ENCODE measurements at places on chromosomes 2 and 18.

DNA sequence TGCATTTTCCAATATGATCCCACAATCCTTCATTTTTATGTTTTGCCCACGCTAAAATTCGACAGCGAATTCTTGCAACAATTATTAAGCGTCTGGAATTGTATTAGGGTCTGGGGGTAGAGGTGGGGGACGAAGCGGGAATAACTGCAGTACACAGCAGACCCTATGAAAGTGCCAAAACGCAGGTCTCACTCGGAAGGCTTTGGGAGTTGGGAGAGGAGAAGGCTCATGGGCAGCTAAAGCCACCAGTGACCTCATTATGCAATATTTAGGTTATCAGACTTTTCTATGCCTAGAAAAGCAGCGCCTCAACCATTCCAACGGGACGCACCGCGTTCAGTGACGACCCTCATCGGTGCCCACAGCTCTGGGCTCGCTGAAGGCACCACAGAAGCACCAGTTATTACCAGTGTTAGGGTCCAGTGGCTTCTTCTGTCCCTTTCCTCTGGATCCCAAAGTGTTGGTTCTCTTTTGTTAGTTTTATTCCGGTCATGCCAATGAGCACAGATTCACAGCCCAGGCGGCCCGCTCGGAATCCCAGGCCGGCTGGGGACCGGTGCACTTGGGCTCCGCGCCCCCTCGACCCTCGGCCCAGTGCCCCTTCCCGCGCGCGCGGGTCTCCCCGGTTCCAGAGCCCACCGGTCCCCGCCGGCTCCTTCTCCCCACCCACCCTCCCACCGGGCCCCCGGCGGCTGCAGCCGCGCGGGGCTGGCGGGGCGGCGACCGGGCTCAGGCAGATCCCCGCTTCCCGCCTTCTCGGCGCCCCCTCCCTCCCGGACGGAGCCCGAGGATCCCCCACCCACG is 737 bp upstream of the MAPK4 start:
- no peak for DNase-seq

DNA sequence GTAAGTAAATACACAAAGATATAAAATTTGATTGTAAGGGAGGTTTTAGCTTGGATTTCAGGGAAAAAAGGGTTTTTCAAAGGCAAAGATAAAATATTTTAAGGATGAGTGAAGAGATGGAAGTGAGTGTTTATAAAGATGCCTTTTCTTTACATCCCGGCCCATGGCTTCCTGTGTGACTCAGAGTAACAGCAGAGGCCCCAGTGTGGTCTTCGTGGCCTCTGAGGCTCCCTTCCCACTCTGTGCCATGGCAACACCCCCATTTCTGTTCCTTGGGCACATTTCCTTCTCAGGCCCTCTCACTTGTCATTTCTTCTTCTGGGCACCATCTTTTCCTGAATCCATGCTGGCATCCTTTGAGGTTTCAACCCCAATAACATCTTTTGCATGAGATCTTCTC is 92.6 kb upstream of the TMEM18 start:
- DNase-seq: no peak

DNA sequence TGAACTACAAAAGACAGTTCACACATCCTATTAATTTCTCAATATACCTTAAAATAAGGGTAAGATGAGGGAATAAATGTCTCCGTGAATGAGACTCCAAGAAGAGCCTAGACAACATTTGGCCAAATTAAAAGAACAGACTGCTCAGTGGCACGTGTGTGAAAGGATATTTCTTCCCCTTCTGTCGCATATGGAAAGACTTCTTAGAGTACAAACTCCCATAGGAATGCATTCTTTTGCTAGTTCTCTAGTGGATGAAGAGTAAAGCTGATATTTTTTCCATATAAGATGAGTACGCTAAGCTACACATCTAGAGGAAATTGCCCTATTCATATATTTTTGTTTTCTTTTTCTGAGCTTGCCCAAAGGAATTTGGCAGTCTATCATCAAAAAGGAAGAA is 710.0 kb upstream of the ID2 start:
- DNase-seq: no peak

- DNase-seq: no peak
These were observed 52.9 kb downstream of the SLC9A2 start for GRCh38 chr2:102672107-102672776.

GRCh38 chr2:159592441-159592840 is 23.9 kb downstream of the BAZ2B start:
- DNase-seq: no peak

DNA sequence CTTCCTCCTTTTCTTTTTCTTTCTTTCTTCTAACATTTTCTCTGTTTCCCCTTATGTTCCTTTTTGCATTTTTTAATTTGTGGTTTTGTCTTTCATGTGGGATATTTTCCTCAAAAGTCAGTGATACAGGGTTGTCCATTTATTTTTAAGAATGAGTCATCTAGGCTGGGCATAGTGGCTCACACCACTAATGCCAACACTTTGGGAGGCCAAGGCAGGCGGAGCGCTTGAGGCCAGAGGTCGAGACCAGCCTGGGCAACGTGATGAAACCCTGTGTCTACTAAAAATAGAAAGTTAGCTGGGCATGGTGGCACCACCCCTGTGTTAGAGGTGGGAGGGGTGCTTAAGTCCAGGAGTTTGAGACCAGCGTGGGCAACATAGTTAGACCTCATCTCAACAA is 35.8 kb downstream of the KATNAL2 start:
- DNase-seq: no peak

DNA sequence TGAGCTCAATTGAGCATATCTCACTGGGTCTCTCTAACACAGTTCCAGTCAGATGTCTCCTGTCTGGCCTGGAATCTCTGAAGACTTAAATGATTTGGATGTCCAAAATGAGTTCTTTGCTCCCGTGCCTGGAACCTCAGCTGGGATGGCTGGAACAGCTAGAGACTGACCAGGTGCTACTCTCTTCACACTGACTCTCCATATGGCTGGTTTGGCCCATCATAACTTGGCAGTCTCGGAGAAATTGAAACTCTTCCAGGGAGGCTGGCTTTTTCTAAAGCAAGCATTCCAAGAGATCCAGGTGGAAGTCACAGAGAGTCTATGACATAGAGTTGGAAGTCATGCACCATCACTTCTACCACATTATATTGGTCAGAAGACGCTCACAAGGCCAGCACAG is 129.6 kb upstream of the NOL4 start:
- DNase-seq: no peak

GRCh38 chr2:234060236-234060635 is 9.7 kb downstream of the SPP2 start:
- no peak for DNase-seq

DNA sequence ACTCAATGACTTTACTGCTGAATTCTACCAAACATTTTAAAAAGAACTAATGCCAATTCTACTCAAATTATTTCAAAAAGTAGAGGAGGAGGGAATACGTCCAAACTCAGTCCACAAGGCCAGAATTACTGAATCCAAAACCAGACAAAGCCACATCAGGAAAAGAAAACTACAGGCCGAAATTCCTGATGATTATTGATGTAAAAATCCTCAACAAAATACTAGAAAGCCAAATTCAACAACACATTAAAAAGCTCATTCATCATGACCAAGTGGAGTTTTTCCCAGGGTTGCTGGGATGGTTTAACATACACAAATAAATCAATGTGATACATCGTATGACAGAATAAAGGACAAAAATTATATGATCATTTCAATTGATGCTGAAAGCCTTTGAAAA is 103.9 kb upstream of the UBE2E3 start:
- DNase-seq: no peak

- no peak for DNase-seq
These were observed 116.3 kb upstream of the CDCA7 start for GRCh38 chr2:173238385-173238784.

DNA sequence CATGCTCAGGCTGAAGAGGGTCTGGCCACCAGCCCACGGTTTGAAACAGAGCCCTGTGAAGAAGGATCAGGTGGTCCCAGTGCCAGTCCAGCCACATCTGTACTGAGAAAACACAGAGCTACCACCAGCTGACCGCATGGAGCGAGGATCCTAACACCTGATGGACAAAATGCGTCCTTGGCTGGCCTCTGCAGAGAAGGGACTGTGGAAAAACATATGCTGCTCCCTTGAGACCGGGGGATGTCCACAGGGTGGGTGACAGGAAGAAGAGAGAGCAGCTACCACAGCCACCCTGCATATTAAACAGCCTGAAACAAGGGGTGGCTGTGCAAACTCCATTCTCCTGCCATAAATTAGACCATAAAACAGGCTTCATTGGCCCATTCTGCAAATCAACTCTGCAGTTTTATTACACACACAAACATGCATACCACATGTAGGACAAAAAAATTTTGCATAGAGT is 137.2 kb downstream of the BCL2 start:
- no peak for DNase-seq

DNA sequence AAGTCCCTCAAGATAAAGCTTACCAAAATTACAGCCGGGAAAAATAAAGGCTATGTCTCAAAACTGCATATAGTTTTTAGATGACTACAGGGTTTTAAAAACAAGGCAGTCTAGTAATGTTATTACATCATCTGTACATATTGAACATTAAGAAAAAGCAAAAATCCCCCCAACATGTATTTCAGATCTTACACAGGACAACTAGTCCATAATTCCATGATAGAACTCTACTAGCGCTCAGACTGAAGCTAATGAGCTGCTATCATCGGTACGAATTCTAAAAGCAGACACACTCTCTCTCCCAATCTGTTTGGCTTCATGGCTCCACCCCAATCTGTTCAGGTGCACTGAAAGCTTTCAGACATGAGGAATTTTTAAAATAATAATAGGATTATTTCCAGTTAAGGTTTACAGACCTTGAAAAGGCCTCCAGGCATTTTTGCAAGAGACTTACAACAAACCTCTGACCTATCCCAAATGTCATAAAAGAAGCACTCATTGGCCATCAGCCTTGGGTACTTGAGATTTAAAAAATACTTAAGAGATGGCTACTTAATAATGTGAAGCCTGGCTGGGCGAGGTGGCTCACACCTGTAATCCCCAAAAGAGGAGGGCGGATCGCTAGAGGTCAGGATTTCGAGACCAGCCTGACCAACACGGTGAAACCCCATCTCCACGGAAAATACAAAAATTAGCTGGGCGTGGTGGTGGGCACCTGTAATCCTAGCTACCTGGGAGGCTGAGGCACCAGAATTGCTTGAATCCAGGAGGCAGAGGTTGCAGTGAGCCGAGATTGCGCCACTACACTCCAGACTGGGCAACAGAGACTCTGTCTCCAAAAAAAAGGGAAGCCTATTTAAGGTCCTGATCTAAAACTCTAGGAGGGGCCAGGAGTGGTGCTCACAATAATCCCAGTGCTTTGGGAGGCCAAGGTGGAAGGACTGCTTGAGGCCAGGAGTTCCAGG is 2.0 kb downstream of the NPC1 start:
- no peak for DNase-seq

- DNase-seq: no peak
These were observed 29.6 kb downstream of the PTCD3 start for GRCh38 chr2:86135653-86136052.

- DNase-seq: no peak
These were observed 269.3 kb upstream of the NCKAP5 start for GRCh38 chr2:133837441-133838094.

- no peak for DNase-seq
These were observed 587.7 kb downstream of the CPS1 start for GRCh38 chr2:211144078-211144477.

DNA sequence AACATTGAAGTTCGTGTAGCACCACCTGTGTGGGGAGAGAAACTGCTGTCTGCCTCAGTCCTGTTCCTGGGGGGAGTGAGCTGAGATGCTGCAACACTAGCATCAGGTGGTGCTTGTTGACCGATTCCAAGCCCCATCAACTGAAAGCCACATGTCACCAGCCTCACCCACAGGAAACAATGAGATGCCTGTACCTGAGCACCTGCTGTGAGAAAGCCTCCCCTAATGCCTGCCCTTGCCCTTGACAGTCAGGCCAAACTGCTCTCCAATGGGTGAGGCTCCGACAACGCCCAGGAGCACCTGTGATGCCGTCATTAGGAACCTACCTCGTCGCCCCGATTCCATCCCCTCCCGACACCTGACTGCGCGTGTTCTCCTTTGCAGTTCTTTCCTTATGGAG is 104.6 kb downstream of the SMC6 start:
- no peak for DNase-seq
